ENCODE measurements at places on chromosomes 12 and 14. TPM values are rescaled to one million over a fixed set of nuclear protein-coding genes. Genes with fewer than 3 reads are reported as not detected.

- no peak for DNase-seq
Observed at GRCh38 chr14:68941820-68942219, 37.3 kb downstream of the ACTN1 start.

- no peak for DNase-seq
Observed at GRCh38 chr14:38143659-38144505, 63.8 kb upstream of the SSTR1 start.

- DNase-seq = no peak
Observed at GRCh38 chr12:69792533-69792932, 32.5 kb upstream of the MYRFL start.

- no peak for DNase-seq
Observed at GRCh38 chr12:113271853-113272561, 50.7 kb downstream of the TPCN1 start.

- no peak for DNase-seq
Observed at GRCh38 chr12:29148596-29148910, 525 bp upstream of the FAR2 start.

DNA sequence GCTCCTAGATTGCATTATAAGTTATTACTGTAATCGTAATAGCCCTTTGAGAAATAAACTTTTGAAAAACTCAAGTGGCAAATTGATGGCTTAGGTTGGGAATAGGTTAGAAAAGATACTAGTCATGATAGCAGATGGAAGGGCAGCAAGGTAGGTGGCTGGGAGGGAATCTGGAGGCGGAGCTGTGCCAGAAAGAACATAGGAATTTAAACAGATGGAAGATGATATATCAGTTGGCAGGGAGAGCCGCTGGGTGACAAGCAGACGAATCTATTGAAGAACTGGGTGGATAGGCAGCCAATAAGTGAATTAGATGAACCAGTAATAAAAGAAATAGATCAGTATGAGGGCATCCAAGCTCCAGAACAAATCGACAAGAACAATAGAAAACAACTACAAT lies 142.1 kb downstream of the CNTN1 start:
- DNase-seq = no peak

DNA sequence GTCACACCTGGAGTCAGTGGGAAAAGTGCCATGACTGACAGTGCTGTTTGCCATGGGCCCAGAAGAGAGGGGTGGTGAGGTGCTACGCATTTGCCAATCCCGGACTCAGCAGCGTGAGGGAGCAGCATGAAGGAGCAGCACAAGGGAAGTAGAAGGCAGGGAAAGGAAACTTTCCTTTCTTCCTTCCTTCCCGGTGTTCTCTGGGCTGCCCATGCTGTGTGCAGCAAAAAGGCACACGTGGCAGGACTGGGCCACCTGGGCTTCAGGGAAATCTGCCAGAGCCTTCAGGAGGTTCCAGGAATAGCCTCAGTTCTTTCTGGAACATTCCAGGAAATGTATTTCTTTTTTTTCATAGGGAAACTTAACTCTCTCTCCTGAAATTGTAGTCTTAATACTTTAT lies 23.0 kb downstream of the TRIM9 start:
- DNase-seq = no peak

- no peak for DNase-seq
Observed at GRCh38 chr12:117890644-117891043, 78.1 kb downstream of the KSR2 start.

DNA sequence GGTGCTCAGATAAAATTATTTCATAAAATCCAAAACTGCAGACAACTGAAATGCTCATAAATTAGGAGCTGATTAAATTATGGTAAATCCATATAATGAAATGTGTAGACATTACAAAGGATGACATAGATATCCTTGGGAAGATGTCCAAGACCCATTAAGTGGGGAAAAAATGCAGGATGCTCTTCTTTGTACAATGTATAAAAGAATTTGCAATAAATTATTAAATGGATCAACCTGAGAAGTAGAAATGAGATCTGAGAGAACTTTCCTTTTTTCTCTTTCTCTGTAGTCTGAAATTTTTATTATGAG lies 336.4 kb upstream of the E2F7 start:
- no peak for DNase-seq

- DNase-seq = no peak
Observed at GRCh38 chr12:6819106-6820030, 2.3 kb upstream of the GPR162 start.

- no peak for DNase-seq
Observed at GRCh38 chr14:65486863-65487262, 74.3 kb downstream of the FUT8 start.

DNA sequence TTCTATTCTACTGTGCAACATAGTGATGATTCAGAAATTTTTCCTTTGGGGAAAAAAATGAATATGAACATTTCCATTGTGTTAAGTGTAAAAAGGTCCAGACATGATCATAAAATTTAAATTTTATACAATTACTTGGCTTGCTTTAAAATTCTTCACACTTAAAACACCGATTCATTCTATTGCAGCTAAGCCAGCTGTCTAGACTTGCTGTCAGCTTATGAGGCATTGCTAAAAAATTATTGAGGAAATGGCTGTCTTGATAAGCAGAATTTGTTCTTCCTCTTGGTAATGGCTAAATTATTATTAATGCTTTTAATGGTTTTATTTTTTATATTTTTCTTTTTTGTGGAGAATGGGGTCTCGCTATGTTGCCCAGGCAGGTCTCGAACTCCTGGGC lies 1.8 kb downstream of the LYSET start:
- no peak for DNase-seq

DNA sequence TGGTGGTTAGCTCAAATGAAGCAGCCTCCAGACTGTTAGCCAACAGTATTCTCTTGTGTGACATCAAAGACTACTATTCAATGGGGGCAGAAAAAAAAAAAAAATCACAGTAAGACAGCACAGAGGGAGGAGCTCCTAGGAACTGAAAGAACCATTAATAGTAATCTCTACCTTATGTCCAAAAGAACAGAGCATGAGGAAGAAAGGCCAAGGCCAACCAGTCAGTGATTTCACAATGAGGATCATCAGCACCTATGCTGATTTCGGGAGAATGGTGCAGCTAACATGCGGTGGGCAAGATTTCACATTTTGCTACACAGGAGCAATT lies 66.3 kb upstream of the SOX5 start:
- no peak for DNase-seq

- DNase-seq = no peak
Observed at GRCh38 chr12:62512901-62513300, 46.3 kb downstream of the MON2 start.

DNA sequence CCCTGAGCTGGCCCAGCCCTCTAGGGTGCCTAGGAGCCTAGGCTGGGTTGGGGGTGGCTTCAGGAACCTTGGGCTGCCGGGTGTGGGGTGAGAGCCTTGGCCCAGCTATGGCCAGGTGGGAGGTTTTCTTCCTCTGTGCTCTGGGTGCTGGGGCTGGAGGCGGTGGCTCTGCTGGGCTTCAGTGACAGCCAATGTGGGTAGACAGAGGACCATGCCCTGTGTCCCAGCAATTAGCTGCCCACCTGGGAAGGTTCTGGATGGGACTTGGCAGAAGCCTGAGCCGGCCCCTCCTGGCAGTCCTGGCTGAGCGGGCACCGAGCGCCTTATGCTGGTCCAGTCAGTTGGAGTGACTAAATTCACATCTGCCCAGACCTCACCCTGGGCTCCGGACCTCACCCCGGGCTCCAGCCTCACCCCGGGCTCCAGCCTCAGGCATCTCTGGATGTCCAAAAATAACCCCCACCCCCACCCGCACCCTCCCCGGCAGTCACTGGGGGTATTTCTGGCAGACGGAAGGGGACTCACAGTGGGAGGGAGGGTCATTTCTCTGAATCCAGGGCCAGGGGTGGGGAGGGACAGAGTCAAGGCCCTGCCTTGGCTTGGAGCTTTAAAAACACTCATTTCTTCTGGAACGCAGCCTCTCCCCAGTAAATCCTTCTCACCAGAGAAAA lies 46.9 kb downstream of the CYP46A1 start:
- DNase-seq = peak; percentile 19

DNA sequence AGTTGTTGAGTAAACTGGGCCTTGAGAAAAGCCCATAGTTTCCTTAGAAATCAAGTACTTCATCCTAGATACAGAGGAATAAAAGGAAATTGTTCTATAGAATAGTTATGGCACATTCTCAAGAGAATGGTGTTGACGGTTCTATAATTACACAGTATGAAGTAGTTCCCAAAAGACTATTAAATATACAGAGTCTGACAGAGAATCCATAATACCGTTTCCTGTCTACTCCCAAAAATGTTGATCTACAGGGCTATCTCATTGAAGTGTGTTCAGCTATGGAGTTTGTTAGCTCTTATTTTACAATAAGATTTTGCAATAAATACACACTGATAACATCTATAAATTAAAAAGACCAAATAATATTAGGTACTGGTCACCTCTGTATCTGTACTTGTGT lies 799.7 kb downstream of the RPS29 start:
- no peak for DNase-seq

- no peak for DNase-seq
Observed at GRCh38 chr12:105156260-105156659, 48.7 kb downstream of the WASHC4 start.

GRCh38 chr12:6078398-6079096 lies 45.9 kb downstream of the VWF start:
- DNase-seq = no peak

DNA sequence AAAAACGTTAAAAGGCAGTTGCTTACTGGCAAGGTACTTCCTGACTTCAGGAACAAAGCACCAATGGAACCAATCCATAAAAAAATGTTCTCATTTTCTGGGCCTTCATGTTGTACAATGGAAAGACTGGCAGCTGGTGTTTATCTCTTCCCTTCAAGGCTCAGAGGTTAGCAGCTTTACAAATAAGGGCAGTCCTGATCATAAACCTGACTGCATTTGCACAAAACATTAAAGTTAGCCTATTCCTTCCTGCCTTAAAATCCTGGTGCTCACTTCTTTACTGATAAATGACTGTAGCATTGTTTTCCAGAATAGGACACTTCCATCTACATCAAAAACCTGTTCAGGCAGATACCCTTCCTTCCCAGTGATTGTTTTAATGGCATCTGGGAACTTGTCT lies 19.2 kb downstream of the IL26 start:
- DNase-seq = no peak

DNA sequence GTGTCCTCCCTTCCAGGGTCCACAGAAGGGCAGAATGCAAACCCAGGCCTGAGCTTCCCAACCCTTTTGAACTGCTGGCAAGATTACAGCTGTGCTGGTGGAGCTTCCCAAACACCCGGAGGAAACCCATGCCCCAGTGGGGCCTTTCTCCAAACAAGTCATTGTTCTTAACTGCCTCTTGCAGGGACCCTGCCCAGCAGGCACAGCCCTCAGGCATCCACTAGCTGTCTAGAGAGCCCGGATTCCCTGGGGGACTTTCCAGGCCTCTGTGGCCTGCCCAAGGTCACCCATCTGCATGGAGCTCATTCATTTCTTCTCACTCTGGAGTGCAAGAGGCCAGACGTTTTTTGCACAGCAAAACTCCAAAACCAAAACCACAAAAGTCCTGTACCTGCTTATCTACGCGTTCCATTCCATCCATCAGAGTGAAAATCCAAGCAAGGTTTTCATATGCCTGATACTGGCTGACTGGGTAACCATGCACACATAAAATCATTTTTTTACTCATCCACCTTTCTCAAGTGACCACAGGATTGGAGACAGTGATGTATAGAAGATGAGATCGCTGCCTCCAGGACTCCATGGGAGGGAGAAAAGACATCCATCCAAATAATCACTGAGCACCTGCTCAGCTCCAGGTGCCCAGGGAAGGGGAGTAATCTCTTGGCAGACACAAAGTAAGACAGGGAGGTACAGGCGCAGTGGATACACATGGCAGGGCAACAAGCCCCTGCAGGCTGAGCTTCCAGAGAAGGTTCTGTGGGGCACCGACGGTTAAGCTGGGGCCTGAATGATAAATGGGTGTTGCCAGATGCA lies 17.2 kb upstream of the BDKRB2 start:
- no peak for DNase-seq

- no peak for DNase-seq
Observed at GRCh38 chr14:23828001-23828400, 125.6 kb upstream of the DHRS4 start.

DNA sequence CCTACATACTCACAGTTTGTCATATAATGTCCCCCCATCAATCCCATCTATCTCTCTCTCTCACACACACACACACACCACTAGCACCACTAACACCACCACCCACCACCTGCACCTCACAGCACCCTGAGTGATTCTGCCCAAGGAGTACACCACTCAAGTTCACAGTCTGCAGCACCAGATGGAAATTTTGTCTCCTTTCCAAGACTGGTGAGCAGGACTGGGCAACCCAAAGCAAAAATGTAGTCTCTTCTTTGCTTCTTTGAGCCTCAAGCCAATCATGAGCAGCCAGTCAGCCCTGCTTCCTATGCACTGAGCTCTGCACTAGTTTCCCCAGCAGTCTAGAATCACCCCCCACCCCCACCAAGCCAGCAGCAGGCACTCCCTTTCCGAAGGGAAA lies 15.0 kb upstream of the ARMH4 start:
- DNase-seq = no peak

GRCh38 chr14:34671716-34672115 lies 41.8 kb upstream of the SNX6 start:
- no peak for DNase-seq

GRCh38 chr14:74858022-74858421 lies 17.9 kb downstream of the PROX2 start:
- no peak for DNase-seq

DNA sequence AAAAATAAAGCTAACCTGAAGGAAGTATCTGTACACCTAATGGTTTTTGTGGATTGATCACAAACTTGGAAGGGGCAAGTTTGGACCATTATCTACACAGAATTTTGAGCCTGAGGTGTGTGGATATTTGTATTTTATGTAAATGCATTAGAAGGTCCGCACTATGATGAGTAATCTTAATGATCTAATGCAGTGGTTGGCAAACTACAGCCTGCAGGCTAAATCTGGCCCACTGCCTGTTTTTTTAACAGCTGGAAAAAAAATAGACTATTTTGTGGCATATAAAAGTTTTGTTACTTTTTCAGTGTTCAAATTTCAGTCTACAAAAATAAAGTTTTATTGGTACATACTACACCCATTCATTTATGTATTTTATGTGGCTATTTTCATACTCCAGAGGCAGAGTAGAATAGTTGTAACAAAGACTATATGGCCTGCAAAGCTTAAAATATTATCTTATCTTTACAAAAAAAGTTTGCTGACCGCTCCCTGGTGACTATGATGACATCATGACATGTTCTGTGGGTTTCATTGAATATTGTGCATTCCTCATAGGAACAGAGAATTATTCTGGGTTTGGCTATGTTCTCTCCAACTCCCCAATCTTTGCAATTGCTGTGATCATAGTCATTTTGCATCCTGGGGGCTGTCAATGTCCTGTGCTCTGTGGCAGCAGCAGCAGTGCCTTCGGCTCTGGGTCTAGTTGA lies 962.6 kb upstream of the FBXO33 start:
- no peak for DNase-seq

- DNase-seq = no peak
Observed at GRCh38 chr14:33922125-33922524, 28.7 kb downstream of the EGLN3 start.

The OR6C2 gene
- total RNA-seq = 2.1 TPM

The DTX1 gene
- total RNA-seq = 2.3 TPM

The ACSM4 gene
- total RNA-seq = not detected

The LMNTD1 gene
- 17.8 TPM for total RNA-seq

The MYBPC1 gene
- total RNA-seq = 6.3 TPM

The MMP17 gene
- 7.1 TPM for total RNA-seq

The TAS2R42 gene
- not detected for total RNA-seq

The DCP1B gene
- total RNA-seq = 12.4 TPM

The HOXC13 gene
- not detected for total RNA-seq

The LIN7A gene
- total RNA-seq = 7.9 TPM

The SYNDIG1L gene
- total RNA-seq = 2.0 TPM

The TSPAN19 gene
- 25.2 TPM for total RNA-seq
